GOT3 (cell line): ENCODE measurements at places on chromosomes 11 and 22.

DNA sequence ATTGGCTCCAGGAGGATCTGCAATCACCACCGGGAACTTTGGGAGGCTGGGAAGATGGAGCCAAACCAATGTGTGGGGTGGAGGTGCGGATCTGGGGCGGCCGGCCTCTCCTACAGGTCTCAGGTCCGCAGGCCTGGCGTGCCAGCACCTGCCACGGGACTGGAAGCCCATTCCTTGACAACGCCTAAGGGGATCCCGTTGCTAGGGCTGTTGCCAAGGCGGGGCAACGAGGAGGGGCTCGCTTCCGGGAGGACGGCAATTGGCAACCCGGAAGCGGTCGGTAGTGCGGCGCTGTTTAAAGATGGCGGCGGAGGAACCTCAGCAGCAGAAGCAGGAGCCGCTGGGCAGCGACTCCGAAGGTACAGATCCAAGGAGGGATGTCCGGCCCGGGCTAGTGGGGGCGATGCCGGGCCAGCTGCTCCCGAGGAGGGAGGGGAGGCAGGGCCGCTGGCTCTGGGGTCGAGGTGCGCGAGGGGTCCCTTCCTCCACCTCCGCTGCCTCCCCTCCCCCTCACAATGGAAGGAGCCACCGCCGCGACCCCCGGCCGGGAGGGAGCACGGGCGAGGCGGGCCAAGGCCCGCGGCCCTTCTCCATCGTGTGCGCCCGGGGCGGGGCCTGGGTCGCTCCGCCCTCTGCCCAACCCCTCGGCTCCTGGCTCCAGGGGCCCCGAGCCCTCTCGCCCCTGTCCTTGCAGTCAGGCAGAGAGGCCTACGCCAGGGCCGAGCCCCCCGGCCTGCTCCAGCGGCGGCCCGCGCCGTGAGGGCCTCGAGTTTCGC lies at the start of gene OTUB1:
OTUB1 (plus strand) TSS at position 283 of the 776 bp plus-strand sequence; CDS start at position 302, 19 bp downstream.
- DNase-seq, result peak; percentile 49

DNA sequence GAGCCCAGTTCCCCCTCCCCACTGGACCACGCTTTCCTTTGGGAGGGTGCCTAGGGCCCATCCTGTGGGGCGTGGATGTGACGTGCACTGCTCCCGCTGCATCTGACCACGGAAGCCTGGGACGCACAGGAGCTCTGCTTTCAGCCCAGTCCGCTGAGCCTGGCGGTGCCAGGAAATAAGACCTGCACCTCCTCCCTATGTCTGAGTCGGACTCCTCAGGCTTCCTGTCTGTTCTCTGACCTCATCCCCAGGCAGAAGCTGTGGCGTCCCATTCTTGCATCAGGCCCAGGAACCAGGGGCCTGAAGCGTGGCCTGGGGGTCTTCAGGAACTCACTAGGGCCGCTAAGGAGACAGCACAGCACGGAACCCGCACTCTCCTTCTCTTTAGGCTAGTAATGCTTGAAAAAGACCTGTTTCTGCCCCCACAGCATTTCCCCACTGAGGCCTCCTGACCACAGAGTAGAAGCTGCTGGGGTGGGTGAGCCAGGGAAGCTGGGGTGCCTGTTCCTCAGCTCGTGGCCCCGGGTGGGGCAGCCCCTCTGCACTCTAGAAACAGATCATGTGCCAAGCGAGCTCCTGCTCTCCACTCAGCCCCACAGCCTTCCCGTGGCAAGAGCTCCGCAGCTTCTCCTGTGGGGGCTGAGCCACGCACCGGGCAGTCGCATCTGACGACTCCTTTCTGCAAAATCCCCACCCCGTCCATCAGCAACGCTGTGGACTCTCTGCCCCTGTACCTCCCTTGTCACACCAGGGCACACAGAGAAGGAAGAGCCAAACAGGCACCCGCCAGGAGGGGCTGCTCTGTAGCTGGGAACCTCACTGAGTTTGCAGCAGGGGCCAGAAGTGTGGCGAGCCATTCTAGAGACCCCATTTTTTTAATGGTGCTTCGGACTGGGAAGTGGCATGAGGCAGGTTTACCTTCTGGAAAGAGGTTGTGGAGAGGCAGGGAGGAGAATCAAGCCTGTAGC lies 22.6 kb downstream of the MOV10L1 start:
- no peak for DNase-seq

- DNase-seq, result no peak
Observed at GRCh38 chr22:46147471-46148267, 2.7 kb upstream of the PPARA start.

DNA sequence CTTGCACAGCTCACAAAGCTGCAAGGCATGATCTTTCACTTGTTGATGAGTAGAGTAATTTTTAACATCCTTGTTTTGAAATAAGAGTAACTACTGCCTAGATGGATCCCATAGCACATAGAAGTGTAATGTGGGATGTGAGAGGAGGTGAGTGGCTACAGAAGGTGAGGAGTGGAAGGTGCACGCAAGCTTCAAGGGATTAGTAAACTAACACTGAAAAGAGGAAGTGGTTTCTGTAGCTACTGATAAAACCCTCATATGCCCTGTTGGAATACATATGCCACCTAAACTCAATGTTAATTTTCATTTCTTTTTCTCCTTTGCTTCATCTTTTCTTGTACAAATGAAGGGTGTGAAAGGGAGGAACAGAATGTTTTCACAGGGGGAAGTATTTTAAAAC lies 22.0 kb upstream of the CTSC start:
- DNase-seq, result no peak

- no peak for DNase-seq
Observed at GRCh38 chr22:48069256-48069655, 1306.8 kb downstream of the TBC1D22A start.

GRCh38 chr11:44120169-44120568 lies 24.7 kb downstream of the EXT2 start:
- no peak for DNase-seq

DNA sequence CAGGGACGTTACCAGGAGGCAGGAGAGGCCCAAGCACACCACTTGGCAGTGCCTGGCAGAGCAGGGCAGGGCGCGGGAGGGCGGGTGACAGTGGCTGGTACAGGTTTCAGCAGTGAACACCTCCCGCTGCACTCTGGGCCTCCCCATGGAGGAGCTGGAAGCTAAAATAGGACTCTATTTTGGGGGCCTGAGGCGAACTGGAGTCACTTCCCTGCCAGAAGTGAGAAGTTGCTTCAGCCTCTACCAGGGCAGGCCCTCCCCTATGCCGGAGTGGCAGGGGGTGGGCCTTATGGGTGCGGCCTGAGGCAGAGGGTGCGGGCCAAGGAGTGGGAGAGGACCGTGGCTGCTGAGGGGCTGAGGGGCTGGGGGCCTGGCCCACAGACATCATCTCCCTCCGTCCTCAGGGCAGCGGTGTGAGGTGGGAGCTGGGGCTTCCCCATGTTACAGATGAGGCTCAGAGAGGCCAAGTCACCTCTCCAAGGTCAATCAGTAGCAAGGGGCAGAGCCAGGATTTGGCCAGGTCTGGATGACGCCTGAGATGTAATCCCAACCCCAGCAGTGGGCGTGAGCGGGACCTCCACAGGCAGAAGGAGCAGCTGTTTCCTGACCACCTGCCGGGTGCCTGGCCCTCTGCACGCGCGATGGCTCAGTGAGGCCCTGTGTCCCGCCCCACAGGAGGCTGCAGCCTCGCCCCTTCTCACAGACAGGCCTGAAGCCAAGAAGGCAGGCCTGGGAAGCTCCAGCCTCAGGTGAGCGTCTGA lies 39.3 kb downstream of the KCNJ4 start:
- DNase-seq, result no peak

DNA sequence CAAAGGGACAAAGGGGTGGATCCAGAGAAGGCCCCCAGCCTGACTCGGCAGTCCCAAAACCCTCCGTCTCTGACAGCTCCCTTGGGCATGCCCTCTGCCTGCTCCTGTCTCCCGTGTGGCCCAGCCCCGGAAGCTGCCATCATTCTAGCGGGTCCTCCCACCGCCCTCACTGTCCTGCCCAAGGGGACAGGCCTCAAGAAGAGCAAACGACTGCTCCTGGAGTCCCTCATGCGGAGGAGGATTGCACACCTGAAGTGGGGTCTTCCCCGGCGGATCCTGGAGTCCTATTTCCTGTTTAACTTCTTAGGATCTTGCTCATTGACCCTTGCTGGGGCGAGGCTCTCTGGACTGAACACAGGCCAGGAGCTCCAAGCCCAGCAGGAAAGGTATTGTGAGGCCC lies 2.6 kb upstream of the MEI1 start:
- no peak for DNase-seq

- DNase-seq, result no peak
Observed at GRCh38 chr11:130740819-130741218, 175.5 kb downstream of the SNX19 start.

DNA sequence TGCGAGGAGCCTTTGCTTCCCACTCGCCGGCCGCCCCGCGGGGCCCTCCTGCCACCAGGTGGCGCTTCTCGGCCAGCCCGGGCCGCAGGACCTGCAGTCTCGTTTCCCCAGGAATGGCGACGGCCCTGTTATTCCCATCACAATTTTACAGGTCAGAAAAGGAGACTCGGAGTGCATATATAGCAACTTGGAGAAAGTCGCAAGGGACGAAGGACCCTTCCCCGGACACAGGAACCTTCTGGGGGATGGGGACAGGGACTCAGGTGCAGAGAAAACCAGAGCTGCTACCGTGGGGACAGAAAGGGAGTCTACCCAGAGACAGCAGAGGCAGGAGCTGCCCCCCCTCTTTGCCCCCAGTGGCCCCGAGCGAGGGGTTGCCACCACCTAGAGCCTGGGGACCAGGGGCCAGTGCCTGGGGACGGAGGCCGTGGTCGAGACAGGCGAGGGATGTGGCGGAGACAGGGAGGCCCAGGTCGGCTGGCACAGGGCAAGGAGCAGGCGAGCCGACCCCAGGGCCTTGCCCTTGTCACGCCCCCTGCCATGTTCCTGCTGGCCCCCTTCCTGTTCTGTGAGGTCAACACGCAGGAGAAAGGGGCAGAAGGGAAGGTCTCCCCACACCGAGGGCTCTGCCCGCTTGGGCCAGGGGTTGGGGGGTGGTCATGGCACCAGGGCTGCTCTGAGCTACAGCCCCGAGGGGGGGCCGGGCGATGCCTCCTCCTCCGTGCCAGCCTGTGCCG lies 3.5 kb upstream of the KRTAP5-6 start:
- DNase-seq, result no peak
